ENCODE measurements at places on chromosomes 1 and 21.

- H3K36me3 ChIP-seq: no peaks in the 10 kb centered on the region
- no peaks in the 10 kb centered on the region for H3K4me1 ChIP-seq
- DNase-seq: no peak
- H3K4me3 ChIP-seq: no peak overlapping the region
Measured at GRCh38 chr21:34590520-34590919, 24.4 kb downstream of the RCAN1 start.

- H3K4me1 ChIP-seq: peaks cover 36% of the 10 kb centered on the region
- H3K27me3 ChIP-seq: peaks cover 5% of the 10 kb centered on the region
Measured at GRCh38 chr1:224623743-224624333, 7.7 kb downstream of the CNIH3 start.

- H3K27ac ChIP-seq: no peak overlapping the region
- H3K4me3 ChIP-seq: no peak overlapping the region
Measured at GRCh38 chr1:44571712-44572571, 102.3 kb downstream of the TMEM53 start.

- DNase-seq: no peak
- H3K36me3 ChIP-seq: no peaks in the 10 kb centered on the region
Measured at GRCh38 chr1:147924813-147925212, 3.4 kb upstream of the GPR89B start.

GRCh38 chr1:170863621-170864020, 71.7 kb upstream of the MROH9 start:
- no peak overlapping the region for H3K4me3 ChIP-seq
- H3K27me3 ChIP-seq: no peaks in the 10 kb centered on the region
- no peak for DNase-seq
- no peak overlapping the region for H3K27ac ChIP-seq
- H3K36me3 ChIP-seq: no peaks in the 10 kb centered on the region
- H3K4me1 ChIP-seq: no peaks in the 10 kb centered on the region
